ENCODE measurements at places on chromosomes 3 and 15. TPM values are rescaled to one million over a fixed set of nuclear protein-coding genes. Genes with fewer than 3 reads are reported as not detected.

- DNase-seq, result no peak
Measured at GRCh38 chr3:45113625-45114050, 32.5 kb downstream of the CDCP1 start.

GRCh38 chr3:42663581-42664437 lies 10.3 kb downstream of the ZBTB47 start:
- no peak for DNase-seq

DNA sequence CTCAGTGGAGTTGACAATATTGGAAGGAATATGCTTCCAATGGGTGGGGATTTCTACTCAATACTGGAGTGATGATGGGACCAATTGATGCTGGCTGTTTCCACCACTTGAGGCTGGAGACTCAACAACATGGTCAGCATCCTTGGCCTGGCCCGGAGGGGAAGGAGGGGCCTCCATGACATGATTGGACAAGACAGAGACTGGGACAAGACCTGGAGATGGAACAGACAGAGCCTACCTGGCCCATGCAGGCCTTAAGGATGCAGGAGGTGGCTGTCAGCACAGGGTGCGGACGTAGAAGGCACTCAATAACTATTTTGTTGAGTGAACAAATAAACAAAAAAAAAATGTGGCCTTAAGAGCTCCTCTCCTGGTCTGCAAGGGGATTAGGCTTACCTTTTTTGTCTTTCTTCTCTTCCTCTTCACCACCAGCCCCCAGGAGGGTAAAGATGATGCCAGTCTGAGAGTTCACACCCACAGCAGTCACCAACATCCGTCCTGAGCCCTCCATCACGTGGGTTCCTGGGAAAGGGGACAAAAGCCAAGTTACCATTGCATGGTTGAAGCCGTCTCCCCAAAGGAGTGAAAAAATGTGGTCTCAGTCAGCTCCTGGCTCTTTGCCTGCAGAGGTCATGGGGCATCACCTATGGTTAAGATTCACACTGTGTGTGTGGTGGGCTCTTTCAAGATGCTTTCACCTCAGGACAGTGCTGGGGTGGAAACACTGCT lies 67.1 kb upstream of the SEC13 start:
- no peak for DNase-seq

DNA sequence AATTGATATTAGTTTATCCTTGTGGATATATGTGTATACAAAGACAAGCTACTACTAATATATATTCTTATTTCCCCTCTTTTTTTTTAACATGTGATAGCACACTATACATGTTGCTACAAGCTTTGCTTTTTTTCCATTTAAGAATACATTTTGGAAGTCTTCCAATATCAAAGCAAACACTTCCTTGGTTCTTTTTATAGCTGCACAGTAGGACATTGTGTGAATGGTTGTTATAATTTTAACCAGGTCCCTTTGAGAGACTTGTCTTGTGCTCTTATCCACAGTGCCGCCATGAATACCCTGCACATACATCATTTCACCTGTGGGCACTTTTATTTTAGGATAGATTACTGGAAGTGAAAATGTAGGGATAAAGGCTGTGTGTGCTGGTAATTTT lies 88.7 kb downstream of the CACNA2D3 start:
- DNase-seq, result no peak

LIPC gene
- 0.47 TPM for total RNA-seq

- DNase-seq, result no peak
Measured at GRCh38 chr3:89521328-89521727, 413.9 kb downstream of the EPHA3 start.

Measured in CD8-positive, alpha-beta memory T cell (primary cell).